KBM-7 (cell line): ENCODE measurements at places on chromosomes 3 and 15.

- DNase-seq: no peak
Measured at GRCh38 chr3:129602730-129603560, 3.5 kb downstream of the PLXND1 start.

DNA sequence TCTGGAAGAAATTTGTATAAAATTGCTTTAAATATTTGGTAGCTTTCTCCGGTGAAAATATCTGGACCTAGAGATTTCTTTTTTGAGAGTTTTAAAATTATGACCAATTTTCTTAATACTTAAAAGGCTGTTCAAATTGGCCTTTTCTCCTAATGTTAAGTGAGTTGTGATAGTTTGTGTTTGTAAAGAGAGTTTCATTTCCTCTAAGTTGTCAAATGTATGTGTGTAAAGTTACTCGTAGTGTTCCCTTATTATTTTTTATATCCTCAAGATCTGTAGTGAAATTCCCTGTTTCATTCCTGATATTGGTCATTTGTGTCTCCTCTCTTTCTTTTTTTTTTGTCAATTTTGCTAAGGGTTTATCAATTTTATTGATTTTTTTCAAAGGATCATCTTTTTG lies 92.6 kb upstream of the CTNNB1 start:
- DNase-seq: no peak

DNA sequence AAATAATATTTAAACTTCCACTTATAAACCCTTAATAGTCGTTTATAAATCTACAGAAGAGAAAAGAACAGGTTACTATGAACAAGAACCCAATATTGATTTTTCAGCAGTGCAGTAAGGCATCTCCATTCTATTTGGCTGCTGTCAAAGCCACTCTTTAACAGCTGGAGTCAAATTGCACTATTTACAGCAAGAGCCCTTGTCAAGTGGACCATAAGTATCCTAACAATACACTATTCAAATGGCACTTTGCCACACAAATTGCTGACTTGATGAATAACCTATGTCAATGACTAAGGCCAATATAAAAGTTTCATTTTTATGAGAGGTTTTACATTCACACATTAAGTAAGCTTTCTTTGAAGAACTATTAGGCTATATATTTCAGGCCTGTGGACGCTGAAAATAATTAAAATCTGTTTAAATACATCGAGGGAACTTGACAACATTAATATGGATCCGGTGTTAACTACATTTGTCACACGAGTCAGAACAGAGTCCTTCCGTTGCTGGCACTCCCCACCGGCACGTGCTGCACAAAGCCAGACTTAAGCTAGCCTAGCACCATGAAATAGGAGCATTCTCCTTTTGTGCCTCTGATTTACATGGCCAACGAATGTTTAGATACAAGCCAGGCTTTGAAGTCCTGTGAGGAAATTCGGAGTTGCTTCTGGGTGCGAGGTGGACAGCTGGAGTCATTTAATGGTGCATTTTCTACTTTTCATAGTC lies 100.5 kb downstream of the WDR72 start:
- DNase-seq: no peak

DNA sequence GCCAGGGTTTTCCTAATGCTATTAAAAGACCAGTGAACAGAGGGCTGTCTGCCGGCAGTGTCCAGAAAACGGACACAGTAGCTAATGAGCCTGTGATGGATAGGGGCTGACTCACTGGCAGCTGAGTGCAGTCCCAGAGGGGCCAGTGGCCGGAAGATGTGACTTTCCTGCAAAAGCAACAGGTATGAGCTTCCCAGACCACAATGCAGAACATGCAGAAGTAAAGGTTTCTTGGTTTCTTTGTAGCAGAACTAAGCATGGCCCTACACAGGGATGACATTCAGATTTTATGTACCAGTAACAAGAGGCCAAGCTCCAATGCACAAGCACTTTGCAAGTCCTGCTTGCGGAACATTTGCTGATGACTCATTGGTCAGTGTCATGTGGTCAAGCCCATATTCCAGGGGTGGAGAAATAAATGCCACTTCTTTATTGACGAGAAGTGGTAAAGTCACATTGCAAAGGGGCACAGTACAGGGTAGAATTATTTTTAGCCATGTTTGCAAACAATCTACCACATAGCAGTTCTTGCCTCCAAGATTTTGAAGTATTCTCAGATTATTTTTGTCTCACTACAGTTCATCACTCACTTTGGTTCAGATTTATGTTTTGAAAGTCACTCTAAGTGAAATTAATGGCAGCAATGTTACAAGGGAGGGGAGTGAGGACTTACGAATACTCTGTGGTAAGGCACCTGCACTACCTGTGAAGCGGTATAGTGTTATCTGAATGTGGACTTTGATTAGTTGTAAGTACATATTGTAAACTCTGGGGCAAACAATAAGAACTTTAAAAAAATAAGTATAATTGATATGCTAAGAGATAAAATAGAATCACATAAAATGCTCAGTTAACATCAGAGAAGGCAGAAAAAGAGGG lies 263.3 kb downstream of the ABHD5 start:
- no peak for DNase-seq

DNA sequence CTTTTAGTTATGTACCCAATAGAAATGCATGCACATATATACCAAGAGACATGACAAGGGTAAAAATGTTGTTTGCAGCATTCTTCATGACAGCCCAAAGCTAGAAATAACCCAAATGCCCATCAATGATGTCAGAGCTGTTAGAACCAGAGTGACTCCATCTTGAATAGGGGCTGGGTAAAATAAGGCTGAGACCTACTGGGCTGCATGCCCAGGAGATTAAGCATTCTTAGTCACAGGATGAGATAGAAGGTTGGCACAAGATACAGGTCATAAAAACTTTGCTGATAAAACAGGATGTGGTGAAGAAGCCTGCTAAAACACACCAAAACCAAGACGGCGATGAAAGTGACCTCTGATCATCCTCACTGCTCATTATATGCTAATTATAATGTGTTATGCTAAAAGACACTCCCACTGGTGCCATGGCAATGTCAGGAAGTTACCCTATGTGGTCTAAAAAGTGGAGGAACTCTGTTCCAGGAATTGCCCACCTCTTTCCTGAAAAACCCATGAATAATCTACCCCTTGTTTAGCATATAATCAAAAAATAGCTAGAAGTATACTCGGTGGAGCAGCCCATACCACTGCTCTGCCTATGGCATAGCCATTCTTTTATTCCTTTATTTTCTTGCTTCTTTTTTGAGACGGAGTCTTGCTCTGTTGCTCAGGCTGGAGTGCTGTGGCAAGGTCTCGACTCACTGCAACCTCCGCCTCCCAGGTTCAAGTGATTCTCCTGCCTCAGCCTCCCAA lies 32.9 kb downstream of the ZBTB11 start:
- peak; percentile 92 for DNase-seq

DNA sequence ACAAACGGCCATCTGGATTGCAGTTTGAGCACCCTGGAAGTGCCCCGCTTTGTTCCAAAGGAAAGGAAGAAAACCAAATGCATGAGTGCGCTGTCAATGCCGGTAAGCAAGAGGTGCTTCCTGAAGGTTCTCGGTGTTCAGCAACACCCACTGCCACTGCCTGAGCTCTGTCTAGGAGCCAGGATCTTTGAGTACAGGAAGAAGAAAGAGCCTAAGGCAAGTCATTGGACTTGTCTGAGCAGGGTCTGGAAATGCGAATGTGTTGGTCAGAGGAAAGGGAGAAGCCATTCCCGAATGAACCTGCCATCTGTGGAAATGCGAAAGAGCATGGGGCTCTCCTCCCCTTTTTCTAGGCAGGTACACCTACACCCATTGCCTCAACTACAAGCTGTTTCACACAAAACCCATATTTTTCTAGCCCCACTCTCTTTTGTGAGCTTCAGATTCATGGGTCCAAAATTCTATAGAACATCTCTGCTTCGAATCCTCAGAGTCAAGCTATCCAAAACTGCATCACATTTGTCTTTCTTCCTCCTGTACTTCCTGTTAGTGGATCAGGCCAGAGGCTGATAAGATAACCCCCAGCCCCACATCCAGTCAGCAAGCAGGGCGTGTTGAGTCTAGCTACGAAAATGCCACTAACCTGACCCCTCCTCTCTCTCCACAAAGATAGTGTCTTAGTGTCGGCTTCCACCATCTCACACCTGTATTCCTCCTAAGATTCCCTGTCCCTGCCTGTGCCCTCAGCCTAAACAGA lies 55.6 kb upstream of the C15orf61 start:
- peak; percentile 13 for DNase-seq

GRCh38 chr3:192408647-192409200 lies 318.6 kb downstream of the FGF12 start:
- DNase-seq: no peak

DNA sequence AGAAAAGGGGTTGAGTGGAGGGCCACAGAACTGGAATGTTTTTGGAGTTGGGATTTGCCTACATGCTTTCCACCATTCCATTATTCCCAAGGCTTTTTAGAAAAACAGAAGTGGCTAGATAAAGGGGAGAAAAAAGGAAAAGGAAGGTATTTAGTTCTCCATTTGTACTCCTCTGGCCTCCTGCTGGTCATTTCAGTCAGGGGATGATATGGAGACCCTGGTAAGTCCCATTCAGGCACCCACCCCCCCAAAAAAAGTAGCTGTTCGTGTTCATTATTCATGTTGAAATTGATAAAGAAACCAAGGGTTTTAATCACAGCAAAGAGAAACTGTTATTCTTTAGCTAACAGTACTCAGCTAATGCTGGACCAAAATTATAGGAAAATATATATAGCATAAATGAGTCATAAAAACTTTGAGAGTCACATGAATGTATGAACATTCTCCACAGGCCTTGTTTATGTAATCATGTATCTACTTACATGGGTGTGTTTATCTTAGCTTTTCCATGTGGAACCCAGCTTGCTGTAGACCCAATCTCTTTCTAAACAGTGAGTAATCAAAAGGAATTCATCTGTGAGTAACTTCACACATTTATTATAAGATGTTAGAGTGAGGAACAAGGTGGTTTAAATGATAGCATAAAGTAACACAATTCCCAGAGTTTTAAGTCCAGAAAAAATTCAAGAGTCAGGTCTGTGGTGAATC lies 167.2 kb downstream of the KCNMB2 start:
- DNase-seq: no peak

DNA sequence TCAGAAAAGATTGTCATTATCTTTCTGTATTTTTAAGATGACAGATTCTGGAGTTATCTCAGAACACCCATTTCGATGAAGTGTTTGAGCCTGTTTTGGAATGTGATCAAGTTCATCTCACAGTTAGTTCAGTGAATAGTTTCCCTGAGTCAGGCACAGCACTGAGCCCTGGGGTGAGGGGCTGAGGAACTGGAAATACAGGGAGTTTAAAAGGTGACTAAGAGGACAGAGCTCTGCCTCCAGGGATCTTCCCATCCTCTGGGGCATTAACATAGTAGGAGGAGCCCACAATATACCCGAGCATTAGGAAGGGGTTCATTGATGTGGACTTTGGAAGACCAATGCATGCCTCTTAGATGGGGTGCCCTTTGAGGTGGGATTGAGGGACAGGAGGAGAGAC lies 355.1 kb downstream of the CLSTN2 start:
- no peak for DNase-seq

DNA sequence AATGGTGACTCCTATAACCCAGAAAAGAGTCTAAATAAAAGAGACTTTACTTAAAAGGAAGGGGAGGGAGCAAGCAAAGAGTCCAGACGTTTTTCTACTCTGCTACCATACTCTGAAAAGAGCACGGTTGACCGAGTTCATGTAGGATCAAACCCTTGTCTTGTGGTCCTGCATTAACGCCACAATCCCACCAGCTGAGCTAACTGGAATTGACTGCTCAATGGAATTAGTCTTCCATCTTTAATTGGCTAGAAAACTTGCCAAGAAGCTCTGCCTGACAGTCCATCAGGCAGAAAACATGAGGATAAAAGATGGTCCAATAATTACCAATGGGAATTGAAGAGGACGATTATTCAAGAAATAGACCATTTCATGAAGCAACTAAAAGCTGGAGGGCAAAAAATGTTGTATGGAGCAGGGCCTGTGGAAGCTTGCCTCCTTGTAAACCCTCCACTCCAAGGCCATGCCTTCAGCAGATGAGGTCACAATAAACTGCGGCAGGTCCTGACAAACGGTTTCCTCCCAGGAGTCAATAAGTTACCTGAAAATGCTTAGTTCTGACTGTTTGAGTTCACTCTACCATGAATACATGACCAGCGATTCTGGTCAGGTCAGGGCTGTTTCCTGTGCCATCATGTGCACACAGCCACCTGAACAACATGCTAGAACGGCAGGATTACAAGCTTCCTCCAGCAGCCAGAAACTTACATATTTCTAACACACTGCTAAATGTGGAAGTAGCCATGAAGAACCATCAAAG lies 35.6 kb upstream of the ARHGEF3 start:
- DNase-seq: peak; percentile 50

- peak; percentile 3 for DNase-seq
Measured at GRCh38 chr15:39465843-39466749, 114.8 kb upstream of the THBS1 start.

GRCh38 chr15:27222479-27222878 lies 251.5 kb downstream of the GABRG3 start:
- no peak for DNase-seq

DNA sequence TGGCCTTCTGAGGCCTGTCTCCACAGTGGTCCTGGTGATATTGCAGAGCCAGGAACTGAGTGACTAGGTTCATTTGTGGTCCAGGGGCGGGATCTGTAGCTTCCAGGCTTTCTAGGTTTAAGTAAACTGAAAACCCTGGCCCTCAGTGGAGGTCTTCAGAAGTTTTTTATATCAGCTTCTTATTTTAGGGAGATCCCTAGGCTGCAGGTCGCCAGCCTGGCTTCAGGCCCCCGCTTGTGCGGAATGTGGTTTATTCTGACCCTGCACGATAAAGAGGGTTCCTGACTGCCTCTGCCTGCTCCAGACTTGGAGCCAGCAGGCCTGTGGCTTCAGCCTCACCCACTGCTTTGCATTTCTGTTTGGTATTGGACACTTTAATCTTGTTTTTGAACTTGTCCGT lies 133.9 kb upstream of the PLXNA1 start:
- DNase-seq: no peak

DNA sequence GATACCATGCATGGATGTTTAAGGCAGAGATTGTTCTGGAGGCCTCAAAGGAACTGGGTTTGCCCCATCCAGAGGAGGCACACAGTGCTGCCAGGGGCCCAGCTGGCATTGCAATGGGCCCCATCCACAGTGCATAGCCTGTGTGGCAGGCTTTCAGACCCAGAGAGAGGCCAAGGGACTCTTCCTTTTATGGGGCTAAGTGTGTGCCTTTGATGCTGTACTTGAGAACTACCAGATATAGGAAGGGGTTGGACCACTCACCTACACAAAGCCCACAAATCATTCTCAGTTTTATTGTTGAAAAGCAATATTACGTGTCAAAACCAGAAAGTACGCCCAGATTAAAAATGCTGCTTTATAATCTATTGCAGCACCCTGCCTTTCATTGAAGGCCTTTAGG lies 134.9 kb downstream of the EPHB1 start:
- DNase-seq: no peak

DNA sequence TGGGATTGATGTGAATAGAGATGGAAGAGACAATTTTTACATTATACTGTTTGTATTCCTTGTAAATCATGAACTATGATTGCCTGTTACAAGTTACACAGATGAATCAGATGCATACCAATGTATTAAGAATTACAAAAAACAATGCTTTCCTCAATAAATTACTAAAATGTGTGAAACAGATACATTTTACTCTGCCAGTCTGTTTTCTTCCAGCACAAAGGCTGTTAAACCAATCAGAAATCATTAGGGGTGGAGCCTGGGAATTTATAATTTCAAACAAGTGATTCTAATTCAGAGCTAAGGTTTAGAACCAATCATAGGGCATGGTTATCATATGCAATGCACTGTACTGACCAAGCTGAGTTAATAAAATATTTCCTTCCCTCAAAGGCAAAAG lies 21.8 kb upstream of the ANKRD28 start:
- DNase-seq: no peak

GRCh38 chr15:93420050-93420452 lies 331.0 kb upstream of the RGMA start:
- DNase-seq: peak; percentile 1
